AG10803 (cell line): ENCODE measurements at places on chromosomes 7 and 10.

GRCh38 chr10:17423632-17424186 is 30.7 kb downstream of the ST8SIA6 start:
- peak; percentile 3 for DNase-seq

DNA sequence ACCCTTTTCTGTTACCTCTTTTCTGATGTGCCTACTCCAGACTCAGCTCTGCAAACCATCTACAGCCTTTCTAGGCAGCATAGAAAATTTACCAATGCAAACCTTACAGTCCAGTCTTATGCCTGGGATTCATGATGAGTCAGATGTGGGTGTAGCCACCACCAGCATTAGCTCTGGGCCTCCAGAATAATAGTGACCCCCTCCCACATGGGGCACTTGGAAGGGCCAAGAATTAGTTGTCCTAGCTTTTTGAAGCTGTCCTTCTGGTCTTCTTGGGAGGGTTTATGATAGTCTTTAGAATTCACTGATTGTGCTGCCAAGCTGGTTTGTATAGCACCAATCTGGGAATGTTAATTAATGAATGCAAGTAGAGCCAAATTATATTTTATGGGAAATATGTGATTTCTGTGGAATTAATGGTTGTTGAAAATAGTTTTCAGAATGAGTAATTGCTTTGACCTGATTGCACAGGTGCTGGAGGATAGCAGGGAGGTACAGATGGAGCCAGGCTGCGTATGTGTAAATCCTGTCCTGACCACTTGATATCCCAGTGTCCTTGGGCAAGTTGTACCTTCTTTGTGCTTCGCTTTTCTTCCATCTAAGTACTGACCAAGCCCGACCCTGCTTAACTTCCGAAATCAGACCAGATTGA is 94.8 kb downstream of the CPED1 start:
- DNase-seq = peak; percentile 62

DNA sequence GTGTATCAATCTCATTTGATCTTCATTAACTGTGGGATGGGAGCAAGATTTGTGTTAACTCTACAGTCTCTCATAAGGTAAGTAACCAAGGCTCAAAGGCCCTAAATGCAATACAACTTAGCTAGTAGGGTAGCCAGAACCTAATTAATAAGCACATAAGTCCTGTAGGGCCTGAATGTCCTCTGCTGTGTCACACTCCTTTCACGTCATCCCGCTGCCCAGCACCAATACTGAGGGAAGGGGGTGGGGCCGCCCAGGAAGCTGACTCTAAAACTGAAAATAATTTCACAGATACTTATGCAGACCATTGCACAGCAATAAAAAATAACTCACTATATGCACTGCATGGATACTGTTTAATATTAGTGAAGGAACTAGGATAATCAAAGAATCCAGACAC is 13.7 kb downstream of the CCDC6 start:
- DNase-seq = no peak

- peak; percentile 97 for DNase-seq
Measured at GRCh38 chr10:124999433-125000365, 57.8 kb downstream of the ZRANB1 start.

GRCh38 chr7:45223728-45224630 is 66.4 kb downstream of the RAMP3 start:
- no peak for DNase-seq

DNA sequence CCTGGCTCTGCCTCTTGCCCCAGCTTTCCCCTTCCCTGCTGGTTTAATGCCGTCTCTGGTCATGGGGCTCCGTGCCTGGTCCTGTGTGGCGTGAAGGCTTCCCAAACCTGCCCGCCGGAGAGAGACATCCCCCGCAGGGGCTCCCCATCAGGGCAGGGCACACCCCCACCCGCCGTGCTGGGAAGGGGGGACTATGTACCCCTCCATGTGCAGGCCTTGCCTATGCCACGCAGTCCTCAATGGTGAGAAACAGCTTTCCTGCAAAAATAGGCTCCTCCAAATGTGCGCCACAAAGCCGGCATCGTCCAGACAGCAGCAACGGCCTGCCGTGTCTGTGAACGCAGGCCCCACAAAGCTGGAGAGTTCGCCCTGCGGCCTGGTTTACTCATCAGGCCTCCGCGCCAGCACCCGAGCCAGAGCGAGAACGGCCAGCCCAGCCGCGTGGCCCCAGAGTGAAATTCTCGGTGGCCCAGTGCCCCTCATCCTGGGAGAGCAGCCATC is 313.4 kb downstream of the DNAJB6 start:
- DNase-seq = no peak

DNA sequence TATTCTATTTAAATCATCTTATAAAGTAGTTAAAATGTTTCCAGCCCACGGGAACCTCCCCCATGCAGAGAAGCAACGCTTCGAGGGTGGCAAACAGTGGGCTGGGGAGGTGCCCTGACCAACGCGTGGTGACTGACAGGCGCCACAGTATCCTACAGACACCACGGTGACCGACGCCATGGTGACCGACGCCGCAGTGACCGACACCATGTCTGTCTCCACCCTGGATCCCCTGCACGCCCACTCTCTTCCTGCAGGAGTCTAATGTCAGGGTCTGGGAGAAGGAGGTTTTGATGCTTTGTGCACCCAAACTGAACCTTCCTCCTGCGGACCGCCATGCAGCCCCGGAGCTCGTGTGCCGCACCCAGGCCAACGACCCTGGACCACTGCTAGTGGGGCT is 464.4 kb downstream of the PTPRN2 start:
- DNase-seq = no peak

- DNase-seq = no peak
Measured at GRCh38 chr7:20030417-20030816, 186.8 kb downstream of the MACC1 start.

GRCh38 chr7:68005992-68006391 is 1009.4 kb downstream of the TYW1 start:
- no peak for DNase-seq

DNA sequence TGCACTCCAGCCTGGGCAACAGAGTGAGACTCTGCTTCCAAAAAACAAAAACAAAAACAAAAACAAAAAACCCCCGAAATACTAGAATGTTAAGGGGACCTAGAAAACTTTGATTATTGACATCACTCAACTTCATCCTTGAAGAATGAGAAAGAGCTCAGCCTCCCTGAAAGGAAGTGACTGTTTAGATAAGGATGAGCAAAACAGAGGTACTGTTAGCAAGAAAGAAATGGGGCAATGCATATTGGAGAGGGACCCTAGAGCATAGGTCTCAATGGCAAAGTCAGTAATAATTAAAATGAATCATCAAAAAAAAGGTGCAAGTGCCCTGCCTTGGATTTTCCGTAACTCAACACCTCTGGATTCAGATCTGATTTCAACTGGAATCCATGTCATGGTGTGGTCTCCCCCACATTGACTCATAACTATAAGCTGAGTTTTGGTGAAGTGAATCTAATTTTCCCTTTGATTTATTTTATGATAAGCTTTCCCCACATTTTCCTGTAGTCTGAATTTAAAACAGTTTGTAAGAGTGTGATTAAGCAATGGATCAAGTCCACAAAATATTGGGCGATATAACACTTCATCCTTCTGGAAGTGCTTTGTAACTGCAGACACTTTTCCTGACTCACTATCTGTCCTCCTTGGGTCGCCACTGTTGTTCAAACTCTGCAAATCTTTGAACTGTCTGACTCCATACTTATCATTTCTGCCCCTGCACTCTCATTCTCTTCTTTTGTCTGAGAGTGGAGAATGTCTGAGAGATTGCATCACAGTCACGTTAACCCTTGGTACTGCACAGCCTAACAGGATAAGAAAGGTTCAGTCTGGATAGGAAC is 224.8 kb upstream of the LYZL1 start:
- peak; percentile 8 for DNase-seq

DNA sequence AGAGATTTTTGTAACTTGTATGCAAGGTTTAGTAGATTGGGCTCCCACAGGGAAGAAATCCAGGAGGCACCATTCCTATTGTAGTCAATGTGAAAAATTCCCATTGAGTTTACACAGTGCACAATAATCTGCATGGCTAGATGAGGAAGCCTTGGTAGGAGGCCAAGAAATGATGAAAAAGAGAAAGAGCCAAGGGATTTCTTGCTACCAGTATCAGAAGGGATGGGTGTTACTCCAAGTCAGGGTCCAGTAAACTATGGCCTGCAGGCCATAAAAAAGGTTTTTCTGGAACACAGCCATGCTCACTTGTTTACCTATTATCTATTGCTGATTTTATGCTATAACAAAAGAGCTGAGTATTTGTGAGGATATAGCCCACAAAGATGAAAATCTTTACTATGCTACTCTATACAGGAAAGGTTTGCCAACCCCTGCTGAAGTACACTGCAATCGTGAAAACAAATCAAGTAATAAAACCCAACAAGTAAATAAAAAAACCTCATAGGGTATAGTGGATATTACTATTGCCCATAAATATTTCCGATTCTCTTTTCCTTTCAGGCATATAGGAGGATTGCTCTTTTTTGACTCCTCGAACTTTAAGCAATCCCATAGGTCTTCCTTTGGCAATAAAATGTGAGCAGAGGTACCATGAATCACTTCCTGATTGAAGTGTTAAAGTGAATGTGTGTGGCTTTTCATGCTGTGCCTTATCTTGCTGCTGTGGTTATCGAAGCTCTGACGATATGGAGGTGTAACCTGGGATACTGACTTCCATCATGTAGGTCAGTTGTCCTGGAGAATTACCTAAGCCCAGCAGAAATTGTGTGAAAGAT is 256.3 kb upstream of the MAGI2 start:
- no peak for DNase-seq

DNA sequence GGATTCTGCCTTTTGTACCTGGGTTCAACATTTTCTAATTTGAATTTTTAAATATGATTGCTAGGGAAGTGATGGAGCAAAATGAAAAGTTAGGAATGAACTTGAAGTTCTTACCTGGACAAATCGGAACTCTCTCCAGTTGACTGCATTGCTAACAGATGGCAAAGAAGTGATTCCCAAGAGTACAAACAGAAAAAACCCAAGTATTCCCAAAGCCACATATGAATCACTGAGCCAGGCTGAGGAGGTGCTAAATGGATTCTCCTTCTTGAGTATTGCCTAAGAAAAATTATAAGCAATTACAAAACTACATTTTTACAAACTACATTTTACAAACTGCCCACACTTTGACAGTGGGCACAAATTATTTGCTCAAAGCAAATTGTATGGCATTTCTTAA is 25.9 kb downstream of the STEAP4 start:
- DNase-seq = no peak

DNA sequence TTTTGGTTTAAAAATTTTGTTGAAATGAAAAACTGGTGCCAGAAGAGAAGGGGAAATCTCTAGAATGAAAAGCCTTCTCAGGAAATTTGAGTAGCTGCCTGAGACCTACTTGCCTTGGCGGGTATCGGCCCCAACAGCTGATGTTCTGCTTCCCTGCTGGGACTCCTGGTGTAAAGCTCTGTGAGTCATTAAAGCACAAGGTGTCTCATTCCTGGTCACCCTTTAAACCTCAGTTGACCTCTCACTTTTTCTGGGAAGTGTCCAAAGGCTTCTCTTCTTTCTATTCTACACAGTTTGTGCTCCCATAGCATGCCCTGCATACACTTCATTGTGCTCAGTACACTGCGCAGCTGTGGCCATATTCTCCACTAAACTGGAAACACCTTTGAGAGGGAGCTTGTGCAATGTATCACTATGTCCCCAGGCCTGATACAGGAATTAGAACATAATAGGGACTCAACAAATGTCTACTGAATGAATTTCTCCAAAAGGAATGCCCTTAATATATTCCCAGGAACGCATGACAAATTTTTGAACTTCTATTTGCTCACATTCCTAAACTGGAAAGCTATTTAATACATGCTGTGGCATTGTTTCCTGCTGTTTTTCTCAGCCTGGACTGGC is 303.9 kb downstream of the SDHAF3 start:
- no peak for DNase-seq

- DNase-seq = peak; percentile 52
Measured at GRCh38 chr10:86400705-86401587, 34.4 kb upstream of the GRID1 start.

- DNase-seq = no peak
Measured at GRCh38 chr10:100773646-100774045, 28.3 kb downstream of the PAX2 start.

DNA sequence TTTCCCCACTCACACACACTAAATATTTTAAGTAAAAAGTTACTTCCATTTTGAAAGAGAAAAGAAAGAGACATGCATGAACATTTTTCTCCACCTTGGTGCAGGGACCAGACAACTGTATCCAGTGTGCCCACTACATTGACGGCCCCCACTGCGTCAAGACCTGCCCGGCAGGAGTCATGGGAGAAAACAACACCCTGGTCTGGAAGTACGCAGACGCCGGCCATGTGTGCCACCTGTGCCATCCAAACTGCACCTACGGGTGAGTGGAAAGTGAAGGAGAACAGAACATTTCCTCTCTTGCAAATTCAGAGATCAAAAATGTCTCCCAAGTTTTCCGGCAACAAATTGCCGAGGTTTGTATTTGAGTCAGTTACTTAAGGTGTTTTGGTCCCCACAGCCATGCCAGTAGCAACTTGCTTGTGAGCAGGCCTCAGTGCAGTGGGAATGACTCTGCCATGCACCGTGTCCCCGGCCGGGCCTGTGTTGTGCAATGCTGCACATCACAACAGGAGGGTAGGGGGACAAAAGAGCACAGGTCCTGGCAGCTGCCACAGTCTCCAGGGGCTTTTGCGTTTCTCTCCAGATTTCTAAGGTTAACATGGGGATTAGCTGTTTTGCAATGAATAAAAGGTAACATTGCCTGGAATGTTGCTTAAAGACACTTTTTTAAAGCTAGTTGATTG is 146.5 kb downstream of the EGFR start:
- no peak for DNase-seq

DNA sequence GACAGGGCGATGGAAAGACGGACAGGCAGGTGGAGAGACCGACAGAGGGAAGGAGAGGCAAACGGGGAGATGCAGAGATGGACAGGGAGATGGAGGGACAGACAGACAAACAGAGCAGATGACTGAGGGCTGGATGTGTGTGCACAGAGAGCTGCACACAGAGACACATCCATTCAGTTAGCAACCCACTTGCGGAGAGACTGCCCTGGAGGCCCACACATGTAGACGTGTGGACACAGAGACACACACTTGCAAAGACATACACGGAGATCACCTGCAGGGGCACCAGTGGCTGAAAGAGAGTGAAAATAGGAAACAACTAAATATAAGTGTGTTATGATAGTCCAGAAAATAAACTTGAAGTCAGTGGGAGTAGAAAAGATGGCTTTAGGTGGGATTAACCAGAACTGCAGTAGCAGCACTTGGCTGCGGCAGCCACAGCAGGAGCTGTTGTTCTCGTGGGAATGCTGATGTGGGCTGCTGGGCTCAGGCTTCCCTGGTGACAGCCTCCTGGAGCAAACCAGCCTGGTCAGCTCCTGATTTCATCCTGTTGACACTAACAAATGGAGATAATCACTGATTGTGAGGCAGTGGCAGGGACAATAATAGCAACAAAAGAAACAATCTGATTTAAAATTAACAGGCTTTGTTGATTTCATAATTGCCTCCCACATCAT is 134.1 kb downstream of the CCNY start:
- peak; percentile 15 for DNase-seq

GRCh38 chr7:98283887-98284222 is 2.4 kb downstream of the BRI3 start:
- no peak for DNase-seq

GRCh38 chr7:22597844-22598243 is 97.9 kb upstream of the STEAP1B start:
- peak; percentile 71 for DNase-seq
